ENCODE measurements at places on chromosomes 16 and 17.

DNA sequence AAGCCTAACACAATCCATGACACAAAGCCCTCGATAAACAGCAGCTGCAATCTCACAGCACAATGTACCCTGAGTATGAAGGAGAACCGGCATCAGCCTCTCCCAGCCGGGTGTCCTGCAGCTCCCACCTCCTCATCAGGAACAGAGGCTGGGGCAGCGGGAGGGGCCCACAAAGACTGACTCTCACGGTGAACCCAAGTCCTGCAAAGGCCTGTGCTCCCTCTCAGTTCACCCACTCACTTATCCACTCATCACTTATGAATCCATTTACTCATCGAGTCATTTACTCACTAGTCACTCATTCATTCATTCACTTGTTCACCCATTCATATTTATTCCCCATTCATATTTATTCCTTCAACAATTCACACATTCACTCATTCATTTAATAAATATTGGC is 11.6 kb downstream of the ZNF423 start:
- no peak for DNase-seq

DNA sequence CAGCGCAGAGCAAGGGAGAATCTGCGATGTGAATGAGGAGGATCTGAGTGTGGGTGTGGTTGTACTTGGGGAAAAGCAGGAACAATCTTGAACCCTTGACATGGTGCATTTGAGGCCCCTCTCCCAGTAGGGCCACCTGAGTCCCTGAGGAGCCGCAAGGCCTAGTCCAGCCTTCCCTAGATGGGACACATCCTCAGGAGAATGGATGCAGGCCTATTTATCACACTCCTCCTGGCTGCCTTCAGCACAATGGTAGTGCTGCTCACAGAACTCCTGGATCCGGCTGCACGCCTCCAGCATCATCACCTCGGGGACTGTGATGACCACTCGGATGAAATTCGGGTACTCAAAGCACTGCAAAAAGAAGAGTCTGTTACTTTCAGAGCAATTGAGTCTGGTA is 9.0 kb downstream of the TAT start:
- DNase-seq = no peak

DNA sequence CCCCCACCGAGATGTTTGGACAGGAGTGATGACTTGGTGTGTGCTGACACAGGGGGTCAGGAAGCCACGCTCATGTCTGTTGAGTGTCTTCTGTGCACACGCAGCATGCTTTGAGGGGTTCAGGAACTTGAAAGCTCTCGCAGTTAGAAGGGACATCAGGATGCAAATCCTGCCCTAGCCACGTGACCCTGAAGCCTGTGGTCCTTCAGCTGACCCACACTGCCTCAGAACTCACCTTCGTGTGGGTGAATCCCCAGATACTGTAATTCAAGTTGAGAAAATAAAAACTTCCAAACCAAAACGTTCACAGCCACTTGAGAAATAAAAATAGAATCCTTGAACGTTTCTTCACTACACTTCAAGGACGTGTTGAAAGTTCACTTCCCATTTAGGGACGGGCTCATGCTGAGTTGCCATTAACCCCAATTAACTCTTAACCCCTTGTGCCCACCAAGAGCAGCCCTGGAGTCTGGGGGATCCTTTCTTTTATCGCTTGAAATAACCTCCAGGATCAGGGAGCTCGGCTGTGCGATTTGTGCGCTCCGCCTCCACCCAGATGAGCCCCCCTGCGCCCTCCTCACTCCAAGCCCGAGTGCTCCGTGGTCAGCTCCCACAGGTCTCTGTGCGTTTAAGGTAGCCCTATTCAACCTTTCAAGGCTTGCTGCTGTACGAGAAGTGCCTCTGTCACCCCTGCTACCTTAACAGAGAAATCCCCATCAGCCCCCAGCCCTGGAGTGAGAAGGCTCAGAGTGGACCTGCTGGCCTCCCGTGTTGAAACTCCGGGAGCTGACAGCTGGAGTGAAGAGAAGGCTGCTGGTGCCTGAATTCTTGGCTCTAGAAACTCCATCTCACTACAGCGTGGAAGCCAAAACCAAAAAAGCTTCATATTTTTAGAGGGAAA is 36.2 kb upstream of the NAT9 start:
- DNase-seq = no peak

DNA sequence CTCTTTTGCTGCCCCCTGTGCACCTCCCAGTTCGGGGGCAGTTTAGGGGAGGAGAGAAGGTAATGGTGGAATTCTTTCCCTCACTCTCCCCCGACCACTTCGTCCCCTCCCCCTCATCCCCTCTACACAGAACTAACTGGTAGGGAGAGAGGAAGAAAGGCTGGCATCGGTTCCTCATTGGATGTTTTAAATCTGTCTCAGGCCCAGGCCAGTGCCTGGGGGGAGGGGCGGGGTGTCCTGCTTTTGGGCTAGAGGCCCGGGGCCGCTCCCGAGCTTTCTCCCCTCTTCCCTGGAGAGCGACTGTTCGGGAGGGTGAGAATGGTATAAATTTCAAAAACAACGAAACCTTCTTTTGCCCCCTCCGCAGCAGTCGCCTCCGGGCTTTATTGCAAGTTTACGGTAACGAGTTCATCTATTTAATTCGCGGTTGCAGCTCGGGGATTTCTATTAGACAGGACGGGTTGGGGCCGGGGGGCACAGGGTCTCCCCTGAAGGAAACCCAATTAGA is at the start of gene PRAC2:
Gene PRAC2 (plus strand): TSS at position 271 of the 508 bp plus-strand sequence. CDS start 1,226 bp downstream, outside the sequence.
- no peak for DNase-seq

- DNase-seq = peak; percentile 73
Measured at GRCh38 chr17:82330322-82331239, 3.0 kb downstream of the SECTM1 start.

- DNase-seq = no peak
Measured at GRCh38 chr16:24943471-24943870, 71.7 kb downstream of the ARHGAP17 start.

GRCh38 chr17:58091024-58091567 is 7.9 kb downstream of the DYNLL2 start:
- no peak for DNase-seq

DNA sequence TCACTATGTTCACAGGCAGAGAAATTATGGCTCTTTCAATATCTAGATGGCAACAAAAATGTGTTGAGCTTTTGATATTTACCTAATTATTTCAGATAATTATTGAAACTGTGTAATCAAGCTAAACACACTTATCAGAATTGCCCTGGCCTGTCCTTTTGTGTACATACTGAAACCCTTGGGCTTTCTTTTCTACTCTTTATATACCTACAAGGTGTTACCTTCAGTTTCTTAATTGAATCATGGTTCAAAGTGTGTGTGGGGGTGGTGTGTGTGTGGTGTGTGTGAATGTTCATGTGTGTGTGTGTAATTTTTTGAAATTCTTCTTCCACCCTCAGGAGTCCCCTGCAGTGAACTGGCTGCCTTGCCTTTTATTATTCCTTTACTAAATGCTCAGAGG is 506.8 kb upstream of the SOX9 start:
- DNase-seq = no peak

DNA sequence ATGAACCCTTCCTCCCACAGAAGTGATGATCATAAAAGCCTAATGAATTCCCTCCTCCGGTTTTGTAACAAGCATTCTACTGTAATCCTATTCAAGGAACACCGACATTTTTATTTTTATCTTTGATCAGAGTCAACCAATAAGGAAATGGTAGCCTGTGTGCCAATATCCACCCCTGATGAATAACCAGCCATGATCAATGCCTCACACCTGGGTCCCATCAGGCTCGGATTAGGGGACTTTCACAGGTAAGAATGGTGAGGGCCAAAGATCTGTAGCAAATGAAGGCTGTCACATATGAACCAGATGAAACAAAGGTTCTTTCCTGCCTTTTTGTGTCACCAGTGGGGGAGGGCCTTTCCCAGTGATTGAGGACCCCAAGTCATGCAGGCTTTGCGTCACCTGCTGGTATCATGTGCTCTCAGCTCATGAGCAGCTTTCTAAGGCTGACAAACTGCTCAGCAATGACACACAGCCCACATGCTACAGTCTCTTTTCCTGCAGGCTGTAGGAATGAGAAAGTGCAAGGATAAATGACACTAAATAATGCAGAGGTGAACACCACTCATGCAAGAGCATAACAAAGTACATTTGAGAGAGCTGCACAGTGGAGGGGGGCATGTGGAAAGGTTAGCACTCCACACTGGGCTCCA is 34.9 kb downstream of the TOM1L2 start:
- DNase-seq = no peak

DNA sequence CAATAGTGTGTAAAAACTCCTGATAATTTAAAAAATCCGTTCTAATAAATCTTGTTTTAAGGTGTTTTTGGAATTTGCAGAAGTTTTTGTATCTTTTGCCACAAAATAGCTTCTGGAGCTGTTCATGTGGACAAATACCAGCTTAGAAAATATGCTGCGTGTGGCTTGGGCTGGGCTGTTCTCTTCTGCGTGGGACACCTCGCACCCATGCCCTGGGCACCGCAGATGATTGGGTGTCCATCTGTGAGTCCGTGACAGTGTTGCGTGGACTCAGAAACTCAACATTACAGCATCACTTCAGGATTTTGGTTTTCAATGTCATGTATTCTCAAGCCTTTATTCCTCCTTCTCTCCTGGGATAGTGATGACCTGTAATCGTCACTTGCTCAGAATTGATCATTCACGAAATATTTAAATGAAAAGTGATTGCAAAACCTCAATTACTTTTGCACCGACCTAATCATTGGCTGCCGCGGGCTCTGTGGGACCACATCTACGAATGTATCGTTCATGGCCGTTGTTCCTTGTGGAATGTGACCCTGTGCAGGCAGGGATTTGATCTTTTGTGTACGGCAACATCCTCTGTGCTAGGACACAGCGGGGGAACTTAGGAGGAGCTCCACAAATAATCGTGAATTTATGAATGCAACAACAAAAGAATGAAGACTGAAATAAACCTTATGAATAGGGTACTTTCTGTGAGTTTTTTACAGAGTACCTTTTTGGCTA is 210.3 kb upstream of the FOXF1 start:
- DNase-seq = no peak

DNA sequence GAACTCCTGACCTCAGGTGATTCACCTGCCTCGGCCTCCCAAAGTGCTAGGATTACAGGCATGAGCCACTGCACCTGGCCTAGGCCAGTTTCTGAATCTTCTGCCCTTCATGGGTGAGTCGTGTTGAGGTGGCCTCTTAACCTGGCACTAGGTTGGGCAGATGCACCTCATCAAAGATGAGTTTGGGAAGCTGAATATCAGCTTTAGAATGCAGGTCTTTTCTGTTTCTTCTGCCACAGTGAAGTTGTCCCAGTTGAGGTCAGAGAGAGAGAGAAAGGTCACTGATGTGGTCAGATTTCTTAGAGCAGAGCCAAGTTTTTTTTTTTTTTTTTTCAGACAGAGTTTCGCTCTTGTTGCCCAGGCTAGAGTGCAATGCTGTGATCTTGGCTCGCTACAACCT is 111.3 kb upstream of the WSCD1 start:
- DNase-seq = no peak

- no peak for DNase-seq
Measured at GRCh38 chr17:73067075-73067474, 25.4 kb downstream of the SLC39A11 start.

- DNase-seq = peak; percentile 82
Measured at GRCh38 chr16:1408171-1408837, 6.2 kb downstream of the UNKL start.

- DNase-seq = no peak
Measured at GRCh38 chr17:11319894-11320293, 78.9 kb downstream of the SHISA6 start.

DNA sequence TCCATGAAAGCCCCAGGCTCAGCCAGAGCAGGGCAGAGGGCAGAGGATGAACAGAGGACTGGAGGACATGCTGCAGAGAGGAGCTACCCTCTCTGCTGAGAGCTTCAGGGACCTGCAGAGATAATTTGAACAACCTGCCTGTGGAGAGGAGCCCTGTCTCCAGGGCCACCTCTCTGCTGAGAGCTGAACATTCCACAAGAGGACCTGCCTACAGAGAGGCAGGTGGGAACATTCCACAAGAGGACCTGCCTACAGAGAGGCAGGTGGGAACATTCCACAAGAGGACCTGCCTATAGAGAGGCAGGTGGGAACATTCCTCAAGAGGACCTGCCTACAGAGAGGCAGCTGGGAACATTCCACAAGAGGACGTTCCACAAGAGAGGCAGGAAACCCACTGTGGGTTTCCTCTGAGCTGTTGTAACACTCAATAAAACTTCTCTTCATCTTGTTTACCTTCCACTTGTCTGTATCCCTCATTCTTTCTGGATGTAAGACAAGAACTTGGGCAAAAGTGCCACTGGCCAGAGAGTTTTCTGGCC is 551.9 kb upstream of the CA10 start:
- DNase-seq = no peak

GRCh38 chr17:35242158-35242804 is 591 bp upstream of the SLFN5 start:
- peak; percentile 82 for DNase-seq

- DNase-seq = no peak
Measured at GRCh38 chr16:11316331-11317015, 28.8 kb upstream of the RMI2 start.

DNA sequence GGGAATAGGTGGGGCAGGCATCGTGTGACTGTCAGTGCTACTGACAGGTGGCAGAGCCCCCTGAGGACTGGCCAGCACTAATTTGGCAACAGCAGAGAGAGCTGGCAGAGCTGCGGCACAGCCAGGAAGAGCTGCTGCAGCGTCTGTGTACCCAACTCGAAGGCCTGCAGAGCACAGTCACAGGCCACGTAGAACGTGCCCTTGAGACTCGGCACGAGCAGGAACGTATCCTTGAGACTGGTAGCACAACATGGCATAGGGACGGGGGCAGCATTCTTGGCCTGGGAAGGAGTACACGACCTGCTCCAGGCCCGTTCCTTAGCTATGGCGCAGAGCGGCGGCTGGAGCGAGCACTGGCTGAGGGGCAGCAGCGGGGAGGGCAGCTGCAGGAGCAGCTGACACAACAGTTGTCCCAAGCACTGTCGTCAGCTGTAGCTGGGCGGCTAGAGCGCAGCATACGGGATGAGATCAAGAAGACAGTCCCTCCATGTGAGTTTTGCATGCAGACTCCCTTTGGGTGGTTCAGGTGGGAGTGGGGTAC is 3.0 kb upstream of the NRN1L start:
- no peak for DNase-seq

DNA sequence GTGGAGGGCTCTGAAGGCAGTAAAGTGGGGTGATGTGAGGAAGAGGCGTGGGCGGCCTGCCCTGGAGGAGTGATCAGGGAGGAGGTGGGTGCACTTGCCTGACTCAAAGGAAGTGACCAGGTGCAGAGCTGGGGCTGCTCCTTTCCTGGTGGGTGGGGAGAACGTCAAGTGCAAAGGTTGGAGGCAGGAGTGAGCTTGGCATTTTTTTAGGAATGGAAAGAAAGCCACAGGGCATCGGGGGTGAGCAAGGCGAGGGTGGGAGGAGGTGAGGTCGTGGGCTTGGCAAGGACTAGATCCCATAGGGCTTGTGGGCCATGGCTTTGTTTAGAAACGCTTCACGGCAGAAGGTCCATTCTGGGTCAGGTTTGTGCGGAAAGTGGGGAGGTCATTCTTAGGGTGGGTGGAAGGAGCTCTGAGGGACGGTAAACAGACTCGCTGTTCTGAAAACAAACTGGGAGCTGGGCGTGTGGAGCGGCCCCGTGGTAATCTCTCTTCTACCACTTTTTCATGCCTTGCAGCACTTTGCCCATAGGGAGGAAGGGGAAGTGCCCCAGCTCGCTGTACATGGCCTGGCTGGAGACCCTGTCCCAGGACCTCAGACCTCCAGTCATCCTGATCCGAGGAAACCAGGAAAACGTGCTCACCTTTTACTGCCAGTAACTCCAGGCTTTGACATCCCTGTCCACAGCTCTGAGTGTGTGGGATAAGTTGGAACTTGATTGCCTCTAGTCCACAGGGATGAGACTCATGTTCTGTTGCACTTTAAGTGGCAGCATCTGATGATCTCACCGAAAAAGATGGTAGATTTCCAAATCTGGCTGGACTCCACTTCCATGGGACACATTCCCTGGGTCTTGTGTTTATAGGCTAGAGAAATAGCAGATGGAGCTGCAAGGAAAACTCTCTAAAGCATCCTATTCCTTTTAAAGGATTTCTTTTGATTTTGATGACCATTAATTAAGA is 18.9 kb upstream of the HERPUD1 start:
- DNase-seq = no peak

Measured in NCI-H2107 (cell line).